ENCODE measurements at places on chromosomes 7 and 10. TPM values are rescaled to one million over a fixed set of nuclear protein-coding genes. Genes with fewer than 3 reads are reported as not detected.

Gene TFAM
- total RNA-seq = 26.1 TPM

Gene DPYSL4
- total RNA-seq = 1.5 TPM

Gene MUC12
- 0.57 TPM for total RNA-seq

Gene SCRN1
- total RNA-seq = 17.2 TPM

Gene ATOH7
- total RNA-seq = not detected

Gene SMC3
- 32.9 TPM for total RNA-seq

Gene PAPOLB
- 0.15 TPM for total RNA-seq

Gene EFCAB10
- total RNA-seq = not detected

Gene ELAPOR2
- 18.8 TPM for total RNA-seq

Gene MYL10
- total RNA-seq = not detected

Gene STK31
- 0.33 TPM for total RNA-seq

Gene GALNT17
- total RNA-seq = 3.8 TPM

Gene GRM3
- total RNA-seq = not detected

Gene GHITM
- 98.9 TPM for total RNA-seq

Gene SRGN
- total RNA-seq = 527 TPM

Gene GCK
- total RNA-seq = 0.44 TPM

Gene ARMC10
- 24.3 TPM for total RNA-seq

Gene GNAT3
- total RNA-seq = not detected

Gene ANKRD30A
- not detected for total RNA-seq

Gene SLC26A4
- 0.20 TPM for total RNA-seq

Gene VSIR
- 512 TPM for total RNA-seq

Gene HOXA2
- 0.83 TPM for total RNA-seq

Gene SPDYE16
- 0.82 TPM for total RNA-seq

Gene SPAG6
- total RNA-seq = not detected

Gene EDRF1
- 45.2 TPM for total RNA-seq

Gene HPSE2
- total RNA-seq = not detected

Gene ZNF282
- 19.4 TPM for total RNA-seq

Gene LMBR1
- total RNA-seq = 75.2 TPM

Gene ZNF804B
- not detected for total RNA-seq

Gene MMD2
- not detected for total RNA-seq
